ENCODE measurements at places on chromosomes 5 and 9.

DNA sequence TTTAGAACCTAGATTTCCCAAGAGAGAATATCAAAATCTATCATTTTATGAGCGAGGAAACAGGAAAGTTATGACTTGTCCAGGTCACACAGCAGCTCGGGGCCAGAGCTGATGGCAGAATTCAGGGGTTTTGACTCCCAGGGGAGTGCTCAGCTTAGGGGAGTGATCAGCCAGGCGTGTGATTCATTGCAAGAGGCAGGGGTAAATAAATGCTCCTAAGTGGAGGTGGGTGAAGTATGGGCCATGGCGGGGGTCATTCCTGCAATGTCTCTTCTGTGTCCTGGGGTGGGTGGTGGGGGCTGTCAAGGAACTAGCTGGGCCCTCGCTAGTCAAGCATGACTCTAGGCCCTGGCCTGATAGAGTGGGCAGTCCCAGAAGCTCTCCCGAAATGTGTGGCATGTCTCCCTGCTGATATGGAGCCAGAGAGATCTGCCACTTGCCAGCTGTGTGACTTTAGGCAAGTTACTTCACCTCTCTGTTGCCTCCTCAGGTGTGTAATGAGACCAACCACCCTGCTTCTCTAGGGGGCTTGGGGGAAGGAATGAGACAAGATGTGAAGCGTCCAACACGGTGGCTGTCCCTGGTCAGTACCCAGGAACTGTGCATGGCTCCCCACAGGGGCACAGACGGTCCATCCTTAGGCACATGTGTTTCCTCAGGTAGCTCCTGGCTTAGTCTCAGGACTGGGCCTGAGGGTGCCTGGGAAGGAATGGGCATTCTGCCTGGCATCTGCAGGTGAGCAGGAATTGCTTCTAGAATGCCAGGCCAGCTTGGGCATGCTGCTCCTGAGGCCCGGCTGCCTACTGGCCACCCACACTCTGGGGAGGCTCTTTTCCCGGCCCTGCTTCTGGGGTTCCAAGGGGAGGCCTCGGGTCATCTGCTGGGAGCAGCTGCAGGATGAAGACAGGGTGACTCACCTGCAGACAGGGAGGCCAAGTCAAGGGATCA, 36.5 kb upstream of the SH3PXD2B start:
- DNase-seq, result no peak

DNA sequence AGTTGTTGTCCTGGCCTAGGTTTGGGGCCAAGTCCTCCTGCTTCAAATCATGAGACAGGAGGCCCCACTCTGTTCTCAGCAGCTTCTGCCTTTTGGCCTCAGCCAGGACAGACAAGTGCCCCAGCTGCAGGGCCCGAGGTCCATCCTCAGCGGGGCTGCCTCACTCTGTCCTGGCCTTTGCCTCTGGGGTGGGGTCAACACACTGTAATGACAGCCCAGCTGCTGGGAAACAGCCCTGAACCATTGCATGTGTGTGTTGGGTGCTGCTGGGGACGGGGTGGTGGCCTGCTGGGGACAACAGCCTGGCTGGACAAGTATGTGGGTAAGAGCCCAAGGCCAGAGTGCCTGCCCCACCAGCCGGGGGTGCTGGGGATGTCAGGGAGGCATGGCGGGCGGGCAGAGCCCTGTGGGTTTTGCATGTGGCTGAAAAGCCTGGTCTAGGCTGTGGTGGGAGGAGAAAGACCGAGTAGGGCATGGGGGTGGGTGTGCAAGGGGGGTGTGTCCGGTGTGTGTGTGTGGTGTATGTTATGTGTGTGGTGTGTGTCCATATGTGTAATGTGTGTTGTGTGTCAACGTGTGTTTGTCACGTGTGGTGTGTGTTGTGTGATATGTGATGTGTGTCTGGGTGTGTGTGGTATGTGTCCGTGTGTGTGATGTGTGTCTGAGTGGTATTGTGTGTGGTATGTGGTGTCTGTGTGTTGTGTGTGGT, 71.7 kb downstream of the KCNT1 start:
- DNase-seq, result no peak

- no peak for DNase-seq
Observed at GRCh38 chr9:94921656-94922055, 195.2 kb downstream of the AOPEP start.

DNA sequence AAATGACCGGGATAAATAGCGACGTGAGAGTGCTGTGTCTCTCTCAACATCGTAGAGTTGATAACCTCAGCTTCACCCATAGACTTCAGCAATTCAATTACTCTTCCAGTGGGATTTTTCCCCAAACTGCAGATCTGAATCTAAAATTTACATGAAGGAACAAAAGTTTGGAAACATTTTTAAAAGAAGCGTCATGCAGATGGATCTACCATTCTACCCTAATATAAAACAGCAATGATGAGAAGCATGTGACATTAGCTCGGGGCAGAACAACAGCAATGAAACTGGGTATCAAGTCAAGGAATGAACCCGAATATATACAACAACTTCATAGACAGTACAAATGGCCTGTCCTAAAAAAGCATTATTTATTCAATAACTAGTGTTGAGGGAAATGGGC, 18.8 kb downstream of the GLT6D1 start:
- no peak for DNase-seq

GRCh38 chr5:99586878-99587277, 658.1 kb upstream of the CHD1 start:
- DNase-seq, result no peak

DNA sequence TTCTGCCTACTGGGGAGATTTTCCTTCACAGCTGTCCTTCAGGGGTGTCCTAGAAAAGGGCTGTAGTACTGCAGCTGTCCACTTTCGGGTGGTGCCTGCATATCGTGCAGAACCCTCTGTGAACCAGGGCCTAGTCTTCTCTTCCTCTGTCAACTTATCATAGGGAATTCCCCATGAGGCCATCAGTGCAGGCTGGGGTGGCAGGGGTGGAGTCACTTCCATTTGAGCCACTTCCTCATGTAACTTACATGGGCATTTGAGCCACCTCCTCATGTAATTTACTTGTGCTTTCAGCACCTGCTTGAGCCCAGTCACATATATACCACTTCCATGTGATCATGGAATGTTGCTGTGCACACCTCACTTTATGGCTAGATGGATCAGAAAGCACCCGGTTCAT, 742.0 kb upstream of the RGMB start:
- DNase-seq, result no peak

GRCh38 chr9:111051400-111051799, 13.1 kb upstream of the LPAR1 start:
- no peak for DNase-seq

GRCh38 chr5:124030043-124030491, 518.1 kb downstream of the CSNK1G3 start:
- no peak for DNase-seq

GRCh38 chr5:35316611-35317274, 86.5 kb upstream of the PRLR start:
- no peak for DNase-seq

Measured in NCI-H2081 (cell line).